ENCODE measurements at places on chromosomes 1 and 21.

GRCh38 chr1:64505232-64505943 lies 35.5 kb downstream of the CACHD1 start:
- DNase-seq, result no peak

DNA sequence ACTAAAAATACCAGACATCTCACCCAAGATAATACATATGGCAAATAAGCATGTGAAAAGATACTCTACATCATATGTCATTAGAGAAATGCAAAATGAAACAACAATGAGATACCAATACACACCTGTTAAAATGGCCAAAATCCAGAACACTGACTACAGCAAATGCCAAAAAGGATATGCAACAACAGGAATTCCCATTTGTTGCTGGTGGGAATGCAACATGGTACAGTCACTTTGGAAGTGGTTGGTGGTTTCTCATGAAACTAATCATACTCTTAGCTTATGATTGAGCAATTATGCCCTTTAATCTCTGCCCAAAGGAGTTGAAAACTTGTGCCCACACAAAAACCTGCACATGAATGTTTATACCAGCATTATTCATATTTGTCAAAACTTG lies 6.4 kb upstream of the RGS2 start:
- DNase-seq, result no peak

DNA sequence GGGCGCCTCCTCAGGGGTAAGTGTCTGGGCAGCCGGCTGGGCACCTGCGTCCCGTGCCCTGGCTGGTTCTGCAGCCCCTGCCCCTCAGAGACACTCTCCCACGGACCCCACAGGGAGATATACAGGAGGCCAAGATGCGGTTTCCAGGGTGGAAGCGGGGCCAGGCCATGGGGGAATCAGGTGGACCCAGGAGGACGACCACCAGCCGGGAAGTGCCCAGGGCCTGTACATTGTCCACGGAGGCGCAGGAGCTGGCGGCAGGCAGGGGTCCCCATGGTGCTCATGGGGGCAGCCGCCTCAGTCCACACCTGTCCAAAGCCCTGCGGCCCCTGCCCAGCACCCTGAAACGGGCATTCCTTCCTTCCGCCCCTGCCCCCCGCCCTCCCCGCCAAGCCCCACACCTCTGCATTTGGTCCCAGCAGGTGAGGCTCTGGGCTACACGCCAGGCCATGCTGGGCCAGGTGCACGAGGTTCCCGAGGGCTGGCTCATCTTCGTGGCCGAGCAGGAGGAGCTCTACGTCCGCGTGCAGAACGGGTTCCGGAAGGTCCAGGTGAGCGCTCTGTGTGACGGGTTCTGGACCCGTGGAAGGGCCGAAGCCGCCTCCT lies 36.7 kb downstream of the SLC19A1 start:
- DNase-seq, result no peak

DNA sequence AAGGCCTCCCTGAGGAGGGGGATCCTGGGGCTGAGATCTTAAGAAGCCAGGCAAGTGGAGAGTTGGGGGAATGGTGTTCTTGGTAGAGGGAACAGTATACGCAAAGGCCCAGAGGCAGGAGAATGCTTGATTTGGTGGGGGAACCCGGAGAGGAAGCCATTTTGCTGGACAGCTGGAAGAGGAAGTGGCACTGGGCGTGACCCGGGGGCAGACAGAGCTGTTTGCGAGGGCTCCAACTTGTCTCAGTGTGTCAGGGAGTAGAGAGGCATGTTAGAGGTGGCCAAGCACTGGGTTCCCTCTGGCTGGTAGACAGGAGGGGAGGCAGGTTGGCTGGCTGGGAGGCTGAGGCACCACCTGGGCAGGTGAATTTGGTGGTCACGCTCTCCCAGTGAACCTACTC lies 96.3 kb upstream of the ACTL8 start:
- DNase-seq, result no peak

DNA sequence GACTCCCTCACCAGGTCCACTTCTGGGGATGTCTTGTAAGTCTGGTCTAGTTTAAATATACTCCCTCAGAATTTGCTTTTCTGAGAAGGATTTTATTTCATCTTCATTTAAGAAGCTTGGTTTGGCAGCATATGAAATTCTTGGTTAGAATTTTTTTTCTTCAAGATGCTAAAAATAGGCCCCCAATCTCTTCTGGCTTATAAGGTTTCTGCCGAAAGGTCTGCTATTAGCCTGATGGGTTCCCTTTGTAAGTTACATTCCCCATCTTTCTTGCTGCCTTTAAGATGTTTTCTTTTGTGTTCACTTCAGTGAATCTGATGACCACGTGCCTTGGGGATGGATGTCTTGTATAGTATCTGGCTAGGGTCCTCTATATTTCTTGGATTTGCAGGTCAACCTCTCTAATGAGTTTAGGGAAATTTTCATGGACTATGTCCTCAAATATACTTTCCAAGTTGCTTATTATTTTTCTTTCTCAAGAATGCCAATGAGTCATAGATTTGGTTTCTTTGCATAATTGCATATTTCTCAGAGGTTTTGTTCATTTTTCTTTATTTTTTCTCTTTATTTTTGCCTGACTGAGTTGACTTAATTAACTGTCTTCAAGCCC lies 19.4 kb downstream of the TCP10L start:
- no peak for DNase-seq

DNA sequence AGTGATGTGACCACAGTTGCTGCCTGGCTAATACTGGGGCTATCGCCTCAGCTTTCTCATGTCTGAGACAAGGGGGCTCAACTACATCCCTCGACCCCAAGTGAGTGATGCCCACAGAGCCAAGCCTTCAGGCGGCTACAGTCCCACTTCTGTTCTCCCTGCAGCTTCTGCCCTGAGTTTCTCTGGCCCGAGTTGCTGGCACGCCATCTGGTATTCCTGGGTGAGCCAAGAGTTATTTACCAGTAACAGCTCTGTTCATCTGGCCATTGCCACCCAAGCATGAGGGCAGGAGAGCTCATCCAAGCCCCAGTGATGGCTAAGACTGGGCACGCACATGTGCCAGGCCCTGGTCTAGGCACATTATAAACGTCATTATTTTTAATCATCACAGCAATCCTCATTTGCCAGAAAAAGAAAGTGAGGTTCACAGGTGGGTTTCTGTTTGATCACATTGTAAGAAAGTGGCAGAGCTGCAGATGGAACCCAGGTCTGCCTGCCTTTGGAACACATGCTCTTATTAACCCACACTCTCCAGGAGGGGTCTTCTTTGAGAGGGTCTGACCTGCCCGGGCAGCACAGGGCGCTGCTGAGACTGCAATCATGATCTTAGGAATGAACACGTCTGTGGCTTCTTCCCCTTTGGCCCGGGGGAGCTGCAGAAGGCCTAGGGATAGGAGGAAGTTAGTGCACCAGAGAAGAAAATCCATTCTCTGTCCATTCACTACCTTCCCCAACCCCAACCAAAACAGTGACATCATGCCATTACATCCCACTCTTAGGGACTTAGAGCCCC lies 27.5 kb downstream of the KCND3 start:
- no peak for DNase-seq

DNA sequence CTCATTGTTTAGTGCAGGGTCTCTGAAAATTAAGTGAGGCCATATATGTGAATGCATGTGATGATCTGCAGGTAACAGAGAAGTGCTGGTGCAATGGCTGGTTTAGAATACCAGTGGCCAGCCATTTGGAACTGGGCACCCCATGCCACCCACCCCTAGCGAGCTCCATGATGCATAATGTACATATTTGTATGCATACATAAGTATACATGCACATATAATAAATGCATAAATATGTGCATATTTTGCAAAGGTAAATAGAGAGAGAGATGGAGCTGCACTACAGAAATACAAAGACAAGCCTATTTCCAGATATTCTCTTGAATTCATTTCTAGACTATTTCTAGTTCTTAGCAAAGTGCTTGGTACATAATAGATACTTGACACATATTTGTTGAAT lies 68.5 kb upstream of the IGSF21 start:
- no peak for DNase-seq

DNA sequence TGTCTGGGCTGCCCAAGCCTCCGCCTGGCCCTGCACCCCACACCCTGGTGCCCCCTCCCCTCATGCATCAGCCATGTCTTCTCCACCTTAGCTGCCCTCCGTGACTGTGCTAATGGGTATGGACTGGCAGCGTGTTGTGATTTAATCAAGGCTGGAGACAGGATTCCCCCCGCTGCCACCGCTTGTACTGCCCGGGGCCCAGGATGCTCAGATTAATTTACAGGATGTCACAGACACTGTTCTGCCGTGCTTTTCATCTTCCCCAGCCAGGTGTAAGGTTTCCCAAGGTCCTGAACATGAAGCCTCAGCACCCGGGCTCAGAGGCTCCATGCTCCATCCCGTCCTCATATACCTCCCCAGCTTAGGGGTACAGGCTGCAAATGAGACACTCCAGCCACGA lies 66.3 kb downstream of the TAS1R2 start:
- no peak for DNase-seq

DNA sequence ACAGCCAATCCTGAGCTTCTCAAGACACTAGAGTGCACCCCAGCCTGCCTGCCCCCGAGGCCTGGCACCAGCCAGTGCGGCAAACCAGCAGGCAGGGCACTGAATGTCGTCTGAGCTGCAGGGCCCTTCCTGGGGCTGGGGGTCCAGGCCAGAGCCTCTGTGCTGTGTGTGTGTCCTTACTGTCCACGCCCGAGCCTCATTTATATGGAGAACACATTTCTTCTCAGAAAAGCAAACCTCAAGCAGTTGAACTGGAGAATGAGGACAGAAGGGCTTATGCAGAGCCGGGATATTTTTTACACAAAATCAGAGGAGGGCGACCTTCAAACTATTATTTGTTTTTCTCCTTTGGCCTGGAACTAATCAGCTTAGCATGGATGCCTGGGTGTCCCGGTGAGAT lies 52.7 kb downstream of the POFUT2 start:
- no peak for DNase-seq

DNA sequence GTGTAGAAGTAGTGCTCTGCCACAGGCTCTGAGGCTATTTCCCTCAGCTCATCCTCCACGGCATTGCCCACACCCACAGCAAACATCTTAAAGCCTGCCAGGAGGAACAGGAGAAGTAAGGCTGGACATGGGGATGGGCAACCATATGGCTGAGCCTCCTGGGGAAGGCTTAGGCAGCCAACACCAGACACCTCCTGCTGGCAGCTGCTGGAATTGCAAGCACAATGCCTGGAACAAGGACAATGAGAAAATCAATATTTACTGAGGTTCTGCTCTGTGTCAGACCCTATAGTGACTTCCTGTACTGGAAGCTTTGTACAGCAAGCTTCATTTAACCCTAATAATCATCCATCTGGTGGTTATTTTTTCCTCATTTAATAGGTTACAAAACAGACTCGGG lies 8.2 kb downstream of the MATN1 start:
- DNase-seq, result no peak

DNA sequence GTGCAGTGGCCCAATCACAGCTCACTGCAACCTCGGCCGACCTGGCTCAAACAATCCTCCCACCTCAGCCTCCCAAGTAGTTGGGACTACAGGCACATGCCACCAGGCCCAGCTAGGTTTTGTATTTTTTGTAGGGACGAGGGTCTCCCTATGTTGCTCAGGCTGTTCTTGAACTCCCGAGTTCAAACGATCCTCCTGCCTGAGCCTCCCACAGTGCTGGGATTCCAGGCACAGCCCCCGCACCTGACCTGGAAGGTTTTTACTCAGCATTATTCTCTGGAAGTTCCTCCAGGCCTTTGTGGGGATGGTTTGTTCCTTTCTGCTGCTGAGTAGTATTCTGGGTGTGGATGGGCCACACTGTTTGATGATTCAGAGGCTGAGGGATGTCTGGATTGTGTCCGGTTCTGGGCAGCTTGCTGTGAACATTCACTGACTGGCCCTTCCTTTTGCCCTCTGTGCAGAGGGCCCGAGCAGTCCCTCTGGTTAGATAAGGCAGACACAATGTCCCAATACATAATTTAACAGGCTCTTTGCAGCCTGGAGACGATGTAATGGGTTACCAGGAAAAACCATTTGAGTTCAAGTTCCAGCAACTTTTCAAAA lies 6.0 kb upstream of the TRAPPC10 start:
- DNase-seq, result no peak

- DNase-seq, result no peak
Measured at GRCh38 chr1:225872075-225872430, 10.1 kb downstream of the TMEM63A start.

DNA sequence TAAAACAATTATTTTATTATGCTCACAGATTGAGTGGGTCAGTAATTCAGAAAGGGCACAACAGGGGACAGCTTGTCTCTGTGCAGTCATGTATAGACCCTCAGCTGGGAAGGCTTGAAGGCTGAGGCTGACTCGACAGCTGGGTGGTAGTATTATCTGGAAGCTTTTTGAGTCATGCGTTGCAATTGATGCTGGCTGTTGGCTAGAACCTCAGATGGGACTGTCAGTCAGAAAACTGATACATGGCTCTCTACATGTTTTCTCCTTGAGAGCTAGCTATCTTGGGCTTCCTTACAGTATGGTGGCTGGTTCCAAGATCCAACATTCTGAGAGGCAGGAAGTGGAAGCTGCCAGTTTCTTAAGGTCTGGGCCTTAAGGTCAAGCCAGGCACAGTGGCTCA lies 61.5 kb upstream of the SELENON start:
- no peak for DNase-seq

DNA sequence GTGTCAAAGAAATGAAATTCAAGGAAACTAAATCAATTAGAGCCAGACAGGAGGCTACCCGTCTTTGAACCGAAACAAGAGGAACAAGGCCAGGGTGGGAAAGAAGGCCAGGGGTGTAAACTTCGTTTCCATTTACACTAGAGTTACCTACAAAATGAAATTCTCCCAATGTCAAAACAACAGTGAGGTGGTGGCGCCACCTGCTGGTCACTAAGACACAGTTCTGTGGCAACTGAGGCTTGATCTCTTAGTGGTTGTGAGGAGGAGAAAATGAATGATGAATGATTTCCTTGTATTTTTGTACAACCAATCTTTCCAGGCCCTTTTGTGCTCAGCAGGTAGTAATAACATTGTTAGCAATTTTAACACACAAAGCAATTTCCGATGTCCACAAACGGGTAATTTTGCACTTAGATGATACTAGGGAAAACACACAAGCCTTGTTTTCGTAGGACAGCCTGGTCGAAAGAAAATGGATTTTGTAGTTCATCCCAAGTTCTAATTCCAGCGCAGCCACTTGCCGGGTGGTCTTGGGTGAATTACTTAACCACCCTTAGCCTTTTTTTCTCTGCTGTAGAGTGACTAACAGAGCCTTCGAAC lies 54.8 kb upstream of the SOD1 start:
- DNase-seq, result no peak

- no peak for DNase-seq
Measured at GRCh38 chr1:192550922-192551534, 24.5 kb upstream of the RGS1 start.

DNA sequence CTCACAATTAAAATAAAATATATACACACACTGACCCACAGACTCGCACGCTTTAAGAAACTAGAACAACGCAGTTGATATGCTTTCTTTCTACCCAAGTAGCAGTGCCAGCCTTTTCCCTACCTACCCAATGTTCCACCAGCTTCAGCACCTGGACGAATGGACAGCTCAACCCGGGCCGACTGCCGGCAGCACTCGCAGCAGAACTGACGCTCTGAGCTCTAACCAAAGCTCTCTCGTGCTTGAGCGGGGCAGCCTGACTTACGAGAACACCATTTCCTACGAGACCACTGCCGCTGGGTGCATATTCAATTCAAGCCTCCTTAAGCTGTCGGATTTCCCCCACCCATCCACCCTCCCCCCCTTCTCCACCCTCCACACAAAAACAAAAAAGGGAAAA lies 127.4 kb upstream of the DPYD start:
- peak; percentile 74 for DNase-seq

- DNase-seq, result peak; percentile 71
Measured at GRCh38 chr1:61076728-61077675, 5.4 kb upstream of the NFIA start.

Measured in T1000 (cell line).